ENCODE measurements at places on chromosomes 12 and 14.

DNA sequence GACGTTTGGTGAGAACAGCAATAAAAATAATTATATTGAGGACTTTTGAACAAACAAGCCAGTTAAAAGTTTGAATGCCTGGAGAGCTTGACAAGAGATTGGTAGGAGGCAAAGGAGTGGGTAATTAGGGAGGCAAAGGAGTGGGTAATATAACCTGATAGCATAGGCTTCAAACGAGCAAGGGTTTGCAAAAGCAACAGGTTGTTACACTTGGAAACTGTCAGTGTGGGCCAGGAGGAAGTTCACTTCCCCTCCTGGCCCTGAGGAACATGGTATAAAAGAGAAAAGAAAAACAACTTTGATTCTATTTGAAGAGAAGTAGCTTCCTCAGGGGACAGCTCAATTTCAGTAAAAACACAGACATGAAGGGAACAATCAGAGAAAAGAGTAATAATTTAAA is 121.7 kb downstream of the CCER1 start:
- no peak for DNase-seq

DNA sequence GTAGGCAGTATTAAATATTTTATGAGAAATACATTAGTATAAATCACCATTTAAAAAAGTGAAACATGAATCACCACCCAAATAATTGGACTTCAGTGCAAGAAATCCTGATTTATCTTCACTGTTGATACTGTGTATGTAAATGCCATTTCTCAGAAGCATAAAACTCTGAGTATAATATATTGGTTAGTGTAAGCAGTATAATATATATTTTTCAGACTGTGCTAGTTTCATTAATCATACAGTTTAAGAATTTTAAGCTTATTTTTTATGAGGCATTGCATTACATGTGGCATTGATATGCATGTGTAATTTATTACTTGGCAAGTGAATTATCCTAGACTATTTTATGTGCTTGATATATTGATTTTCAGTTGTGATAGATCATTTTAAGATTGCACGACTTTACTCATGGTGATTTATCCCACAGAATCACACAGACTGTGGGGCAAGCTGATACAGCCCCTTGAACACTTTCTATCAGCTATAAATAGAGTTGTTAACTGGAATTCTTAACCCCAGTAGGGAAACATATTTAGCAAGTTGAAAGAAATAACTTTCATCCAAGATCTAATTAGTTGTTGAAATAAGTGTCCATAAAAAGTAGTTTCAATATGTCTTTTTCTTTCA is 403.5 kb downstream of the RPL10L start:
- DNase-seq: no peak

- DNase-seq: no peak
Observed at GRCh38 chr12:88784166-88784565, 203.9 kb upstream of the KITLG start.

DNA sequence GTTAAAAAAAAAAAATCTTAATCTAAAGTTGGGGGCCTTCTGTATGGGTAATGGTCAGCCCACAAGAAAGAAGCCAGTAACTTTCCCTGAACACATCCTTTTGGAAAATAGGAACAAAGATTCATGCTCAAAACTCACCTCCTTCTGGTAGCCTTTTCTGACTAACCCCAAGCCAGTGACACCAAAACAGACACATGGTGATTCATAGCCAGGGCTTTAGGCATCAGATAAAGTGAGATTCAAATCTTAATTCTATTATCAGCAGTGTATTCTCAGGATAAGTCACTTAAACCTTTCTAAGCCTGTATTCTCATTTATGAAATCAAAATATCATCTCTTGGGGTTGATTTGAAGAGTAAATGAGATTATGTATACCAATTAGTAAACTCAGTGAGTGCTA is 4.9 kb downstream of the ATP5MC2 start:
- no peak for DNase-seq

DNA sequence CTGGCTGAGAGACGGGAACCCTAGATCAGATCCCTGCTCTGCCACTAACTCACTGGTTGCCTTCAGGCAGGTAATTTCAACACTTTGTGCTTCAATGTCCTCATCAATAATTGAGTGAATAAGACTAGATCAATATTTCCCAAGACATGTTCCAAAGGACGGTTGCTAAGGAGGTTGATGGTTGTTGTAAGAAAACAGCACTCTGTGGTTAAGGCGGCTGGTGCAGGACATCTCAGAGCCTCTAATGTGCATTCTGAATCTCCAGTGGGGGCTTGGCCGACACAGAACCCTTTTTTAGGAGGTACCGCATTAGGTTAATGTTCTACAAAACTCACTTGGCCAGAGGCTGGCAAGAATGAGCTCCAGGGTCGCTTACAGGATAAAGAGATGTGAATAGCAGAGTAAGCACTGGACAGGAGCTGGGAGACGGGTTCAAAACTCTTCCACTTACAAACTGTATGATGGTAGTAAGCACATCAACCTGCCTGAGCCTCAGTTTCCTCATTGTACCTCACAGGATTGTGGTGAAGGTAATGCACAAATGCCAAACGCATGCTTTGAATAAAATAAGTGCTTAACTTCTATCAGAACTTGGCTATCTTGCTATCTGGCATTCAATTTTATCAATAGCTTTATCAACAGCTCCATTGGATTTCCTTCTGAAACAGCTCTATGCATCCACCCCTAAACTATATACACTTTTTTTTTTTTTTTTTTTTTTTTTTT is 136.9 kb upstream of the PARP11 start:
- DNase-seq: no peak

DNA sequence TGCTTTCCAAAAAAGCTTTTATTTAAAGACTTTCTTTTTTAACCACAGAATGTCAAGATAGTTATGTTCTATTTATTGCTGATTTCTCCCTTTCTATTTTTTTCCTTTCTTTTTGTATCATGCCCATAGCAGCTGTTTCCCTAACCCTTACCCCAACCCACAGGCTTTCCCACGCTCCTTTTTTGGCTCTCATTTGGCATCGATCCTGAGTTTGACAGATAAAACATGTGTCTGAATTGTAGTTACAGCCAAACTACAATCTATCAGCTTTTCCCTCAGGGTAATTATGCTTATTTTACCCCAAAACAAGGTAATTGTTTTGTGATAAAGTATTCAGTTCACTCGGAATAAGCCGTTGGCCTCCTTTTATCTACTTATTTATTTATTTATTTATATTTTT is 46.7 kb downstream of the PDE3A start:
- DNase-seq: peak; percentile 61

DNA sequence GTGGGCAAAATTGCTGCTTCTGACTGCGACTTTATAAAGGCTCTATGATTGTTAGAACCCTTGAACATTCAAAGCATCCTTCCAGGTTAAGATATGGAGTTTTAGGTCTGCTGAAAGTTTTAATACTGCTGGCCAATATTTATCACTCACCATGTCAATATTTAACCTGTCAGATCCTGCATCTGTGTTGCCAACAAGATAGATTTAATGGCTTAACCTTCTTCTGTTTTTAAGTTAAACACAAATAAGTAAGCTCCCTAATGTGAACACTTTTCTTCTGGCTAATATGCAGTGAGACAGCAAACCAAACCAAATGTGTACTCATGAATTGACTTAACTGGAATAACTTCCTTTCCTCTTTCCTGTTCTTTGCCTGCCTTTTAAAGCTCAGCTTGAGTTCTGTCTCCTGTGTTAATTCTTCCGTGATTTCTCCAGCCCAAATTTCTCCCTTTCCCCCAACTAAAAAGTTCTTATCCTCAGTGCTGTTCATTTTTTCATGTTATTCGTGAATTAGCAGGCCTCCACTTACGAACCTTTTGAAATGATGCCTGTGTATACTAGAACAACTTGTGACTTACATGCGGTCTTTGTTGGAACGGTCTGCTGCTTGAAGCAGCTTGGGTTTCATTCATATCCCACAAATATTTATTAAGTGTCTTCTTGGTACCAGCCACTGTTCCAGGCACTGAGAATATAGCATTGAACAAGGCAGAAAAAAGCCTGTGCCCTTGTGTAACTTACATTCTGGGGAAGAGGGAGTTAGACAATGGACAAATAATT is 9.1 kb downstream of the FBXW8 start:
- DNase-seq: no peak

- no peak for DNase-seq
Observed at GRCh38 chr14:33057585-33057984, 118.9 kb downstream of the NPAS3 start.

DNA sequence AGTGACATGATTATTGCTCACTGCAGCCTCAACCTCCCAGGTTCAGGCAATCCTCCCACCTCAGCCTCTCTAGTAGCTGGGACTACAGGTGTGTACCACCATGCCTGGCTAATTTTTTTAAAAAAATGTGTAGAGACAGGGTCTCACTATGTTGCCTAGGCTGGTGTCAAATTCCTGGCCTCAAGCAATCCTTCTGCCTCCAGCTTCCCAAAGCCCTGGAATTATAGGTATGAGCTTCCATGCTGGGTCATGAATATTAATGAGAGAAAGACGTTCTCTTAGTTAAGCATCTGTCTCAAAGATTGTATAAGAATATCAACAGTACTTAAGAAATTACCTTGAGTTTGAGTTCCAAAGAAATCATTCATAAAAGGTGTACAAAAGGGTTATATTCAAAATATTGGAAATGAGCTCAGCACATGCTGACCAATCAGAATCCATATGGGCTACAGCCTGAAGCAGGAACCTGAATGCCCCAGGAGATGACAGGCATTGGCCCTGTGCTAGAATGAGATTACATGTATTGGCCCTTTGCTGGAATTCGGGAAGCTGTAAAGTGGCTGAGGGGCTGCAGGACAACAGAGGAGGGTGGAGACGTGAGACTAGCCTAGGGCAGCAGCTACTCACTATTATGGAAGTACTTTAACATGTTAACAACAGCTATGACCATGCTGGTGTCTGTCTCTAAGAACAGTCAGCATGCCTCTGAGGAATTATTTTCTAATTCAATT is 157.0 kb upstream of the CPNE8 start:
- DNase-seq: no peak

Data from cardiac fibroblast (primary cell).